ENCODE measurements at places on chromosomes 11 and 22. TPM values are rescaled to one million over a fixed set of nuclear protein-coding genes. Genes with fewer than 3 reads are reported as not detected.

The MN1 gene
- total RNA-seq = 23.0 TPM

DNA sequence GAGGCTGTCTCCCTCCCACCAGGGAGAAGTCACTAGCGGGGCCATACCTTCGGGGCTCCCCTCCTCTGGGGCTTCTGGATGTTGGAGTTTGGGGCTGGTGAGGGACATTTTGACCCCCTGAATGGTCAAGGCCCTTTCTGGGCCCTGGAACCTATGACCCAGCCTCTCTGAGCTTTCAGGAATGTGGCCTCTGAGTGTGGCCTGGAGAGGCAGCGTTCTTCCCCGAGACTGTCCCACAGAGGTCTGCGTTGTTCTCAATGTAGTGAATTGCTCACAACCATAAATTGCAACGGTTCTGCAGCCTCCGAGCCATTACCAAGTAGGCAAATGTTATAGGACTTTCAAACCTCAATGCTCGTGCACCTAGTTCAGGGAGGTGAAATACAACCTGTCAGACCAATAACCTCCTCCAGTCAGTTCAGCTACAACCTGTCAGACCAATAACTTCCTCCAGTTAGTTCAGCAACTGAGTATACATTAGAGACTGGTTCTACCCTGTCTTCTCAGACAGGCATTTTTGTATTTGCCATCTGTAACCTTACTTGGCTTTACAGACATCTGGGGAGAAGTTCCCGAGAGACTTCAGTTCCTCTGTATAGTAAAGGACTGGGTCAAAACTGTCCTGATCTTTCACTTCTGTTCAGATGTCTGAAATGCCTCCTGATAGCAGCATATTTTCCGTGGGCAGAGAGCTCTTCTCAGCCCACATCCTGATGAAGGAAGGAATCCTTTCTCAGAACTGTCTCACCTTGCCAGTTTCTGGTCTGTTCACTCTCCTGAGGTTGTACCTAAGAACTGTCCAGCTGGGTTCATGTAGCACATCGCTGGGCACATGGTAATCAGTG, 34.2 kb downstream of the MICAL2 start:
- H3K27me3 ChIP-seq = no peaks in the 10 kb centered on the region
- H3K4me1 ChIP-seq = peaks cover 26% of the 10 kb centered on the region
- H3K4me3 ChIP-seq = no peak overlapping the region
- DNase-seq = no peak
- H3K36me3 ChIP-seq = peaks cover 24% of the 10 kb centered on the region

GRCh38 chr11:44600839-44601383, 35.4 kb downstream of the CD82 start:
- no peak for DNase-seq
- no peak overlapping the region for H3K4me3 ChIP-seq
- peak overlapping the region; percentile 91 for H3K27ac ChIP-seq
- no peaks in the 10 kb centered on the region for H3K27me3 ChIP-seq
- H3K4me1 ChIP-seq = peaks cover 26% of the 10 kb centered on the region

The LGR4 gene
- 46.8 TPM for total RNA-seq

DNA sequence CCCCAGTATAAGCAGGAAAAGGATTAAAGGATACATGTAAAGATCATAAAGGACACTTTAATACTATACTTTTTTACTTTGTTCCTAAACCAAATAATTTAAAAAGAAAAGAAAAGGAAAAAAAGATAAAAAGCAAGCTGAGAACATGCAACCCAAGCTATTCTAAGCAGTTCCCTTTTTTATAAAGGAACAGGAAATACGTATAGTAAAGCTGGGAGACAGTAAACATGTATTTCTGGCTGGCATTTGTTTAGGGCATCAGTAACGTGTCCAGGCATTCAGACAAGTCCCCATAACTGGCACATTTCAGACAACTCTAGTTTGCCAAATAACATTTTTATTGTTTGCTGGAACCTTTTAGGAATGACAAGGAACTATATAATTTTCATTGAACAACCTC, 24.9 kb downstream of the BCO2 start:
- H3K4me3 ChIP-seq = no peak overlapping the region
- no peak overlapping the region for H3K27ac ChIP-seq
- no peaks in the 10 kb centered on the region for H3K4me1 ChIP-seq
- H3K27me3 ChIP-seq = no peaks in the 10 kb centered on the region

The GPR83 gene
- not detected for total RNA-seq

The TSPAN4 gene
- total RNA-seq = 252 TPM

DNA sequence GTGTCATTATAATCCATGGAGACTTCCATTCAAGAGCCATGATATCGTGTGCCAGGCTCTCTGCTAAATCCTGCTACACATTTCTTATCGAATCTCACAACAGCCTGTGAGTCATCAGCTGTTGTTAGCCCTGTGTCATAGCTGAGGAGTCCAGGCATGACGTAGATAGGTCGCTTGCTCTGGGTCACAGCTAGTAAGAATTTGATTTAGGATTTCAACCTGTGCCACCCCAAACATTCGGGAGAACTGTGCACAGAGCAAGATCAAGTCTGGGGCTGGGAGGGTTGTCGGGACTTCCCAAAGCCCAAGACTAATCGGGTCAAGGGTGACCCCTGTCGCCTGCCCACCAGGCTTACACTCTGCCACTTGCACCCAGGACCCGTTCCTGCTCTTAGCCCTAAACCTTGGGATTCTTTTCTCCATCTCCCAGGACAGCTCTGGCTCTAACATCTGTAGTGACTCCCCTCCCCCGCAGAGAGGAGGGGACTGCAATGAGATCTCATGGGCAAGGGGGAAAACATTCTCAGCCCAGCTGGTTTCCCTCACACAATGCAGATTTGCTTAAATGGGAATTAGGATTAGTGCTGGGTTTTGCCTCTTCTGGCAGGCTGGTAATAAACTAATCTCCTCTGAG, 34.3 kb downstream of the TSPAN18 start:
- H3K27me3 ChIP-seq = no peaks in the 10 kb centered on the region
- peak; percentile 81 for DNase-seq
- peaks cover 4% of the 10 kb centered on the region for H3K4me1 ChIP-seq
- H3K36me3 ChIP-seq = no peaks in the 10 kb centered on the region

DNA sequence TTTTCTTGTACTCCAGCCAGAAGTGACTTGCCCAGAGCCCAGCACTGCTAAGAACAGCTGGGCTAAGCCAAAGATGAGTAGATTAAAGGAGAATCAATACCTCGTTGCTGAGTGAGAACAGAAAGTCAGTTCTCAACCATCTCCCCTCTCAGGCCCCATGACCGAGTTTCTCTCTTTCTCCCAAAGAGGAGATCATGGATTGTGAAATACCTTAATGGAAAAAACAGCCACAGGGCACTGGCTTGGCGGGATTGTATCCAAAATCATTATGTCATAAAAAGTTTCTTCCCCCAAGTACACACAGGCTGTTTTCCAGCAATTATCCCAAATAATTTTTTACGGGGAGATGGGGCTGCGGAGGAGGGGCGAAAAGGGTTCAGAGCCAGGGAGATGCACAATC, 111.8 kb upstream of the TMEM45B start:
- H3K27me3 ChIP-seq = no peaks in the 10 kb centered on the region
- no peak overlapping the region for H3K4me3 ChIP-seq
- no peak for DNase-seq
- no peak overlapping the region for H3K27ac ChIP-seq
- H3K4me1 ChIP-seq = no peaks in the 10 kb centered on the region

- H3K4me3 ChIP-seq = no peak overlapping the region
- no peak for DNase-seq
- H3K27ac ChIP-seq = no peak overlapping the region
- no peaks in the 10 kb centered on the region for H3K36me3 ChIP-seq
- H3K27me3 ChIP-seq = no peaks in the 10 kb centered on the region
- no peaks in the 10 kb centered on the region for H3K4me1 ChIP-seq
Measured at GRCh38 chr11:131977231-131977630, 606.8 kb downstream of the NTM start.

DNA sequence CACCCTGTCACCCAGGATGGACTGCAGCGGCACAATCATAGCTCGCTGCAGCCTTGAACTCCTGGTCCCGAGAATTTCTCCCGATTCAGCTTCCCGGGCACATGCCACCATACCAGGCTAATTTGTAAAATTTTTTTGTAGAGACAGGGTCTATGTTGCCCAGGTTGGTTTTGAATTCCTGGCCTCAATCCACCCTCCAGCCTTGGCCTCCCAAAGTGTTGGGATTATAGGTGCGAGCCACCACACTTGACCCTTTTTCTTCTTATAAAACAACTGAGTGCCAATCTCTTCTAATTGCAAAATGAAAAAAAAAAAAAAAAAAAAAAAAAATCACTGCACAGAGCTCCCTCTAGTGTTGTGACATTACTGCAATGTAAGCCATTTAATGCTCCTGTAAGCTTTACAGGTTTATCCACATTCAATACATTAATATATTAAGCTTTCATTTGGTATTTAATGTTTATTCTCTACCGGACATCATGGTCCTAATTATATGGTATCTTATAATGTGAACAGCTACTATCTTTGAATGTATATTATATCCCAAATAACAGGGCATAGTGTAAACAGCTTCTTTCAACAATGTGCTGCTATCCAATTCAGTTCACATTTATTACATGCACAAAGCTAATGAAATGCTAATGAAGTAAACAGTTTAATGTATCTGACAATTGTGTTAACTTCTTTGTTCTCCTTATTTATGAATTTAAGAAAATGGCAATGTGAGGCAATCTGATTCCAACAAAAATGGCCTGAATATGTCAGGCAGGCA, 44.6 kb downstream of the COPB1 start:
- H3K27ac ChIP-seq = no peak overlapping the region
- peaks cover 28% of the 10 kb centered on the region for H3K36me3 ChIP-seq
- H3K4me3 ChIP-seq = no peak overlapping the region
- no peaks in the 10 kb centered on the region for H3K4me1 ChIP-seq
- DNase-seq = no peak

The CHADL gene
- total RNA-seq = not detected

GRCh38 chr22:25661073-25661472, 80.9 kb upstream of the MYO18B start:
- no peaks in the 10 kb centered on the region for H3K4me1 ChIP-seq
- H3K27me3 ChIP-seq = no peaks in the 10 kb centered on the region
- DNase-seq = no peak
- H3K27ac ChIP-seq = no peak overlapping the region

- no peaks in the 10 kb centered on the region for H3K27me3 ChIP-seq
- H3K4me1 ChIP-seq = no peaks in the 10 kb centered on the region
- no peak overlapping the region for H3K4me3 ChIP-seq
- DNase-seq = no peak
Measured at GRCh38 chr11:6755303-6755952, 16.3 kb downstream of the OR2AG2 start.

GRCh38 chr22:23825246-23825905, 13.4 kb downstream of the DERL3 start:
- peak overlapping the region; percentile 41 for H3K27ac ChIP-seq
- H3K27me3 ChIP-seq = no peaks in the 10 kb centered on the region
- no peak overlapping the region for H3K4me3 ChIP-seq
- no peaks in the 10 kb centered on the region for H3K4me1 ChIP-seq

DNA sequence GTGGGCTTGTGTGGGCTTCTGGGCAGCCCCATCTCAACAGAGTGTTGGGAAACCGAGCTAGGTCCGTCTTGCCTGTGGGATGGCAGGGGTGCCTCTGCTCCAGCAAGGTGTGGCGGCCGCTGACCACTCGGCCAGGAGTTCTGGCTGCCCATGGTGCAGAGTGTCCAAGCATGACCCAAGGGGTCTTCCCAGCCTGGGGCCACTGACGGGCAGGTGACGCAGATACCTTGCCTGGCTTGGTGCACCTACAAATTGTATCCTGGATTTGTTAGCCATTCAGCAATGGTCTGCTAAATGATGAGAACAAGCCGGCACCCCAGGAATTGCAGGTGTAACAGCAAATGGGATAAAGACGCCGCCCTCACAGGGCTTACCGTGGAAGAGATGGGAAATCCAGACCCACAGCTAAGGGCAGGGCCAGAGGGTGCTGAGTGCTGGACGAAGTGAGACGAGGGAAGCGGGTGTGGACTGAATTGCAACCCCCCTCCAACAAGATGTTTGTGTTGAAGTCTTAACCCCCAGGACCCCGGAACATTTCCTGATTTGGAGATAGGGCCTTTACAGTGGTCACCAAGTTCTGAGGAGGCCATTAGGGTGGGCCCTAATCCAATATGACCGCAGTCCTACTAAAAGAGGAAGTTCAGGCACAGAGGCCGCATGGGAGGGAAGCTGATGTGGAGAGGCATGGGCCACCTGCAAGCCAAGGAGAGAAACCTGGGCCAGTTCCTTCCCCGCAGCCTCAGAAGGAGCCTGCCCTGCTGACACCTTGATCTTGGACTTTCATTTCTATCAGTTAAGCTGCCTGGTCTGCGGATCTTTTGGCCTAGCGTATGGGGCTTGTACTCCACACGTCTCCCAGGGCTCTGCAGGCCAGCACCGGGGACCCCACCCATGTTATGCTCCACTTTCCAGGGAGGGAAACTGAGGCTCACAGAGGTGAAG, 45.2 kb upstream of the LINC01488 start:
- no peaks in the 10 kb centered on the region for H3K4me1 ChIP-seq
- H3K27me3 ChIP-seq = no peaks in the 10 kb centered on the region
- no peak overlapping the region for H3K4me3 ChIP-seq

- H3K36me3 ChIP-seq = no peaks in the 10 kb centered on the region
- no peaks in the 10 kb centered on the region for H3K27me3 ChIP-seq
- no peaks in the 10 kb centered on the region for H3K4me1 ChIP-seq
Measured at GRCh38 chr22:22200569-22201184, 43.9 kb upstream of the VPREB1 start.

GRCh38 chr22:46335201-46336118, at the start of gene TRMU:
Gene TRMU (plus strand): TSS chr22:46335714. CDS start chr22:46335765, 51 bp downstream.
- peaks cover 7% of the 10 kb centered on the region for H3K4me1 ChIP-seq
- H3K27me3 ChIP-seq = no peaks in the 10 kb centered on the region
- H3K27ac ChIP-seq = peak within 1 kb of the TSS; percentile 89
- DNase-seq = peak; percentile 88
- H3K4me3 ChIP-seq = peak within 1 kb of the TSS; percentile 71

DNA sequence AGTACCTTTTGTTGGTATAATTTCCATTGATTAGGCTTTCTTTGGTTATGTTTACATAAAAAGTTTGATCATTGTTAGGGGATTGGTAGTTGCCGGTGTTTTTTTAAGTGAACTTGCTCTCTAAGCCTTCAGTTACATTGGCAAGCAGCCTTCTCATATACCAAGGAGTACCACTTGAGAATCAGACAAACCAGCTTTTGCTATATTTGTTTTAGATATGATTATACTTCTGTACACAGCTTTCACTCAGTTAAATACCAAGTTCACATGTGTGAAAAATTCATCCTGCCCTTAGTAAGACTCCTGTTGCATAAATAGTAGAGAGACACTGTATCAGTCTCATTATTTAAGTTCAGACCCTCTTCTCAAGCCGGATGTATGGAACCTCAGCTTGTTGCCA, 22.4 kb downstream of the ALKBH3 start:
- DNase-seq = no peak
- no peaks in the 10 kb centered on the region for H3K4me1 ChIP-seq
- no peaks in the 10 kb centered on the region for H3K27me3 ChIP-seq
